ENCODE measurements at places on chromosomes 16 and 17.
A peak's percentile ranks its signal among the peaks of the same experiment; 100 is the strongest.

DNA sequence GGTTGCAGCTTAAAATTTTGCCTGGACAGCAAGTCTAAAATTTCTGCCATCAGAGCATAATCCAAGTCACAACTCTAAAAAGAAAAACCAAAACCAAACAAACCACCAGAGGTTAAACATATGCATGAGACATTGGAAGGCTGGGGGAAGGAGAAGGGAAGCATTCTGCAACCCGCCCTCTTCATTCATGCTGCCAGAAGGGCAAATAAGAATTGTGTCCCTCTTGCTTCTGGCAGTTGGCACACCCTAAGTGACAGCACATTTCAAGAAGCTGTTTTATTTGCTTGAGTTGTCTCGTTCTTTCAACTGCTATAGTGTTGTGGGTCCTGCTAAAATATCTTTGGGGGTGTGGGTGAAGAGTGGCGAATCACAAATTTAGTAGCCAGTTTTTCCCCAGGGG is 99.6 kb downstream of the SKAP1 start:
- DNase-seq = no peak

- DNase-seq = no peak
Observed at GRCh38 chr16:57245472-57246113, 534 bp downstream of the ARL2BP start.

DNA sequence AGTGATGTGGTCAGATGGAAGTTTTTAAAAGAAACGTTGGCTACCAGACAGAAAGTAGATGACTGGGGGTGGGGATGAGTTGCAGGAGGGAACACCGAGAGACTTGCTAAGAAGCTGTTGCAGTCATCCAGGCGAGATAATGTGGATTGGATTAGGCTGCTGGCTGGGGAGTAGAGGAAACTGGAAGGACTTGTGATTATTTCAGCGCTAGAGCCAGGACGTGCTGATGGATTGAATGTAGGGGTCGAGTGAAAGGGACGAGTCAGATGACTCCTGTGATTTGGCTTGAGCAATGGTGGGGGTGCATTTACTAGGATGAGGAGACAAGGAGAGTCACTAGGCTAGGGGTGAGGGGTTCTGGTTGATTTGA is 88.5 kb downstream of the CLEC16A start:
- no peak for DNase-seq

GRCh38 chr16:78503602-78504001 is 404.1 kb downstream of the WWOX start:
- peak; percentile 16 for DNase-seq

- DNase-seq = no peak
Observed at GRCh38 chr17:12055889-12056288, 35.2 kb downstream of the MAP2K4 start.

DNA sequence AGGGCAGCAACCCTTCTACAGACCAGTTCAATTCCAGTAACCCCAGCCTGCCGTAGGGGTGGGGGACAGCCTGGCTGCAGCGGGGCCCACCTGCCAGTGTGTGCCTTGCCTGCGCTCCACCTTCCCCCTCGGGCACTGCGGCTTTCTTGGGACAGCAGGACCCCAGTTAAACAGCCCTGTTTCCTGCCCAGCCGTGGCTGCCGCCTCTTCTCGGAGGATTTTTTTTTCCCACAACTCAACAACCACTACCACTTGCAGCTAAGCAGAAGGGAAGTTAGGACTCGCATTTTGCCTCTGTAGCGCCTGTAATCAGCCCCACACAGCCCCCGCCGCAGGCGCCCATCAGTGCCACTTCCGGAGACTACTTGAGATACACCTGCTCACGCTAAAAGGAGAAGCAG is 76.1 kb downstream of the RAI1 start:
- peak; percentile 59 for DNase-seq

- peak; percentile 83 for DNase-seq
Observed at GRCh38 chr16:80540516-80541305, at the start of gene DYNLRB2. TSS of gene DYNLRB2 (plus strand) at chr16:80540993. CDS start at chr16:80541077, 84 bp downstream.

- DNase-seq = no peak
Observed at GRCh38 chr17:58595194-58595792, 80.9 kb upstream of the MTMR4 start.

GRCh38 chr17:34225046-34225445 is 30.0 kb upstream of the CCL2 start:
- no peak for DNase-seq

- peak; percentile 91 for DNase-seq
Observed at GRCh38 chr16:79008869-79009179, 591.7 kb downstream of the MAF start.

GRCh38 chr17:56598466-56598865 is 5.0 kb downstream of the NOG start:
- DNase-seq = no peak

- DNase-seq = no peak
Observed at GRCh38 chr17:43718544-43718943, 40.0 kb downstream of the SOST start.

DNA sequence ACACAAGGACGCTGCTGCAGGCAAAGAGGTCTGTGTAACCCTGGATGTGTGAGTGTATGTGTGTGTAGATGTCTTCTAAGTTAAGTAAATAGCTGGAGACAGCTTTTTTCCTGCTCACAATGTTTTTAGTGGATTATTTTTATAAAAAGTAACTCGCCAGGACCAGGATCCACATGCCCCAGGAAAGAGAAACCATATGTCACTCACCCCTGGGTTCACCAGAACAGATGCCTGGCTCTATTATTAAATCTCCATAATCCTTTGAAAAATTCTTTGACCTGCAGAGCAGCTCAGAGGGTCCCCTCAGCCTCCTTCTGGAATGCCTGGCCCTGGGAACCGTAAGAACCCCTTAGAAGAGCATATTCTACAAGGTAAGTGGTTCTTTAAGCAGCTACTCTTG is 18.0 kb downstream of the ABCC12 start:
- DNase-seq = no peak

DNA sequence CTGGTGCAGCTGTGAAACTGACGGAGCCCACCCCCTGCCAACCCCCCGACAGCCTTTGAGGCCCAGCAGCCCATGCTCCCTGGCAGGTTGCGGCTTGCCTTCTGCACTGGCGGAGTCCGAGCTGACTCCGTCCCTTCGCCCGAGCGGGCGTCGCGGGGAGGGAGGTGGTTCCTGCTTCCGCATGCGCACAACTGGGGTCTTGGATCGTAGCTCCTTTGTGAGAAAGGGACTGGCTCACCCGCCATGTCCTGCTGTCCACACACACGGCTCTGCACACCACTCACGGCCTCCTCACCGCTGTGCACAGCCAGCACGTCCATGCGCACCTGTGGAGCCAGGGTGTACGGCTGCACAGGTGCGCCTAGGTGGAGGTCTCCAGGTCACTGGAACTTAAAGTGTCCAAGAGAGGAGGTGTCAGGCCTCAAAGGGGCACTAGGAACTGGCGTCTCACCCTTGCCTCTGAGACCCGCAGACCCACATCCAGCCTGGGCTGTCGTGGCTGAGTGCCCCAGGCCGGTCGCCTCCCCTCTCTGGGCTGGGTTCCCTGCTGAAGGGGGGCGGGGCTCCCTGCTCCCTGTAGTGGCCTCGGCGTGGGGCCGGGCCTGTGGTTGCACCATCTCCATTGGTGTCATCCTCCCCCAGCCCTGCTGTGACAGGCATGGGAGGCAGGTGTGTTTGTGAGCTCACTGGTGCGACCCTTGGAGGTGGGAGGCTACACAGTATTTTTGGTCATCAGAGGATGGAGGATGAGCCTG is 45.3 kb downstream of the JPH3 start:
- DNase-seq = no peak

DNA sequence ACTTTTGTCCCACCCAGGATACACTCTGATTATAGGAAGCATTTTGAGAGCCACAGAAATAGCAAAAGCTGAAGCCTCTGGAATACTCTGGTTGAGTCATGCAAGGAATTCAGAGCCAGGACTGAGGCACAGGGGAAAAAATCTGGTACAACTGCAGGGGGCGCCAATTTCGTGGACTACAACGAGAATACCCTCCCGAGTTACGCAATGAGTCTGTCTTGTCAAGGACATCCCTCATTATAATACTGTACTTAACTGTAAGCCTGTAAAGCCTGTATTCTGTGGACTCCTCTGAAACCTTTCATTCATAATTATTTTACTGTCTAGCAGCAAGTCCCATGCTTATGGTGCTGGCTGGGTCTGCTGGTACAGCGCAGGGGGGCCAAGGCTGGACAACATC is 7.8 kb downstream of the HOXB1 start:
- no peak for DNase-seq

GRCh38 chr16:11597235-11598095 is 10.7 kb upstream of the LITAF start:
- DNase-seq = no peak

DNA sequence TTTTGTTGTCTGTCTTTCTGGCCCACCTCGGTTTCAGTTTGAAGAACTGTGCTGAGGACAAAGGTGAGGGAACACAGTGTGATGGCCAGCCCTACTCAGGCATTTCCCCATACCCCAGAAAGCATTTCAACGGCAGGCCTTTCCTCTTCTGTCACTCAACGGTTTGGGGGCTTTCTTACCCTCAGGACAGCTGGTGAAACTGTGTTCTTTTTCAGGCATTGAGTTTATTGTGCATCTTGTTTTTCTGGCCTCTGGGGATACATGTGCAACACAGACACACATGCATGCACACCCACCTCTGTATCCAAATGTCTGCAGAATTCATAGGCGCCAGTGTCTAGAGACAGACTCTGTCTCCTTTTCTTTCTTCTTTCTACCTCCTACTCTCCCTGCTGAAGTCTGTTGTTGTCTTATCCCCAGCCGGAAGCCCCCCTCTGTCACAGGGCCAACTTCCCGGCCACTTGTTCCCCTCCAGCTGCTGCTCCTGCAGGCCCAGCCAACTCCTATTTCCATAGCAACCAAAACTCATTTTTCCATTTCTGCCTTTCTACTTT is 17.0 kb downstream of the CHD9 start:
- DNase-seq = peak; percentile 85

- DNase-seq = no peak
Observed at GRCh38 chr17:63963123-63963522, 9.6 kb downstream of the SCN4A start.

- no peak for DNase-seq
Observed at GRCh38 chr16:5526826-5527225, 429.2 kb upstream of the EEF2KMT start.

DNA sequence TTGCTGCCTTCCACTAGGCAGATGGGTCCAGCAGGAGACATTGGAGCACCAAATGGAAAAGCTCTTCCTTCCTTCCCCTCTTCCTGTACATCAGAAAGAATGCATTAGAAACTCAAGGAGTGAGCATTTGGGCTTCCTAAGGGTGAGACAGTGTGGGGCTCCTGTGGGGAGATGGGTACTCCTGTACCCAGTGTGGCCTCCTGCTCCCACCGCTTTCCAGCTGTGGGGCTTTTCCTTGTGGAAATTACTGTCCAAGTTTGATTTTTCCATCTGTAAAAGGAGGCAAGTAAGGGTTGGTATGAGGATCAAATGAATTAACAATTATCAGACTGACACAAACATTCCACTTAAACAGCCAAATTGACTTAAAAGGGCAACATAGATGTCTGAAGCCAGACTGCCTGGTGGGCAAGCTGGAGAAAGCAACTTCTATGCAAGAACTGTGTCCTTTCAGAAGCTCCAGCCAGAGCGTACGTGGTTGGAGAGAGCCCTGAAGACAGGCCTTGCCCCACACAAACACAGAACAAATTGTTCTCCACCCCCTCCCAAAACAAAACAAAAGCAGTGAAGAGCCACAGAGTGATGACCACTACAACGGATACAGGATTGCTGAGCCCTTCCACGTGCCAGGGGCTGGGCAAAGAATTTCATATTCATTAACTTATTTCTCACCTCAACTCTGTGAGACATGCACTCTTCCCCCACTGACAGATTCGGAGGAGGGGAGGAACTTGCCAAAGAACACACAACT is 23.1 kb upstream of the ALDH3A1 start:
- no peak for DNase-seq

- DNase-seq = no peak
Observed at GRCh38 chr17:47686276-47686635, 7.7 kb upstream of the TBKBP1 start.

DNA sequence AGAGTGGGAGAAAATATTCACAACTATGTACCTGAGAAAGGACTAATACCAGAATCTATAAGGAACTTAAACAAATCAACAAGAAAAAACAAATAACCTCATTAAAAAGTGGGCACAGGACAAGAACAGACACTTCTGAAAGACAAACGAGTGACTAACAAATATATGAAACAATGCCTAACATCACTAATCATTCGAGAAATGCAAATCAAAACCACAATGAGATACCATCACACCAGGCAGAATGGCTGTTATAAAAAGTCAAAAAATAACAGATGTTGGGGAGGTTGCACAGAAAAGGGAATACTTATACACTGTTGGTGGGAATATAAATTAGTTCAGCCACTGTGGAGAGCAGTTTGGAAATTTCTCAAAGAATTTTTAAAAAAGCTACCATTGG is 83.5 kb upstream of the WSCD1 start:
- no peak for DNase-seq

- no peak for DNase-seq
Observed at GRCh38 chr17:46895171-46895570, 27.8 kb upstream of the GOSR2 start.

DNA sequence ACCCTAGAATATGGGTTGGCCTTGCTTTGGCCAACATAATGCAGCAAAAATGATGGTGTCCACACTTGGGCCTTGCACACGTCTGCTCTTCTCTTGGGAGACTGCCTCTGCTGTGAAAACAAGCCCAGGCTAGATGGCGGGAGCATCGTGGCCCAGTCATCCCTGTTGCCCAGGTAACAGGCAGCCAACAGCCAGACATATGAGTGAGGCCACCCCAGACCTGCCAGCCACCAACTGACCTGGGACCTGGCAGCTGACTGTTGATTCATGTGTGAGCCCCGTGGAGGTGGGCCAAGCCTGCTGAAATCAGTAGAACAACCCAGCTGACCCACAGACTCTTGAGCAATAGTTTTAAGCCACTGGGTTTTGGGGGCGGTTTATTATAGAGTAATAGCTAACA is 39.4 kb upstream of the CDH3 start:
- no peak for DNase-seq

DNA sequence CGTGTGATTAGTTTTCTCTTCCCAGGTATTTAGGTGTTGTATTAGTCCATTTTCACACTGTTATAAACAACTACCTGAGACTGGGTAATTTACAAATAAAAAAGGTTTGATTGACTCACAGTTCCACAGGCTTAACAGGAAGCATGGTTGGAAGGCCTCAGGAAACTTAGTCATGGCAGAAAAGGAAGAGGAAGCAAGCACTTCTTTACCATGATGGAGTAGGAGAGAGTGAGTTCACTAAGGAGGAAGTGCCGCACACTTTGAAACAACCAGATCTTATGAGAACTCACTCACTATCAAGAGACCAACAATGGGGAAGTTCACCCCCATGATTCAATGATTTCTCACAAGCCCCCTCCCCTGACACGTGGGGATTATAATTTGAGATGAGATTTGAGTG is 1343.7 kb upstream of the GOT2 start:
- no peak for DNase-seq

- no peak for DNase-seq
Observed at GRCh38 chr16:49492896-49493626, 119.5 kb downstream of the C16orf78 start.

- no peak for DNase-seq
Observed at GRCh38 chr17:5675625-5676421, 91.5 kb upstream of the NLRP1 start.

- no peak for DNase-seq
Observed at GRCh38 chr17:1360975-1361374, 39.0 kb downstream of the YWHAE start.

All from NCI-H1105 (cell line).